Osteoblast (primary cell): ENCODE measurements at places on chromosomes 3 and 15. TPM values are rescaled to one million over a fixed set of nuclear protein-coding genes. Genes with fewer than 3 reads are reported as not detected.
A peak's percentile ranks its signal among the peaks of the same experiment; 100 is the strongest.

GRCh38 chr3:98903705-98904481 lies 2.4 kb upstream of the DCBLD2 start:
- peak; percentile 32 for DNase-seq

DNA sequence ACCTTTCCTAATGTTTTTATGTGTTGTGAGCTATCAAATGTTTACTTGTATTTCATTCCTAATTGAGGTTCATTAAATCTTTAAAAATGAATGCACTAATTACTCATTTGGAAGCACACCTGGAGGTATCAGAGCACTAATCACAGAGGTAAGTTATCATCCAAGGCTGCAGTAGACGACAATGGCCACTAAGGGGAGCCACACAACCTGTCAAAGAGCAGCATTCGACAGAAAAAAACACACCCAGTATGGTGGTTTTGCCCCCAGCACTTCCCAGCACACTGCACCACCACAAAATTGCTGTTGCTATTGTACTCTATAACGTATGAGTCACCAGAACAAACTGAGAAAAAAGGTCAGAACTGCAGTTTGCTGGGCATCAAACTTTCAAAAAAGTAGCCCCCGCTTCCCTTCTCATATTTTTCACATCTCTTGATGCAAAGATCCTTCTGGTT lies 205.9 kb upstream of the IGF1R start:
- DNase-seq = peak; percentile 93

- DNase-seq = no peak
Measured at GRCh38 chr3:108171106-108171505, 51.1 kb downstream of the IFT57 start.

DNA sequence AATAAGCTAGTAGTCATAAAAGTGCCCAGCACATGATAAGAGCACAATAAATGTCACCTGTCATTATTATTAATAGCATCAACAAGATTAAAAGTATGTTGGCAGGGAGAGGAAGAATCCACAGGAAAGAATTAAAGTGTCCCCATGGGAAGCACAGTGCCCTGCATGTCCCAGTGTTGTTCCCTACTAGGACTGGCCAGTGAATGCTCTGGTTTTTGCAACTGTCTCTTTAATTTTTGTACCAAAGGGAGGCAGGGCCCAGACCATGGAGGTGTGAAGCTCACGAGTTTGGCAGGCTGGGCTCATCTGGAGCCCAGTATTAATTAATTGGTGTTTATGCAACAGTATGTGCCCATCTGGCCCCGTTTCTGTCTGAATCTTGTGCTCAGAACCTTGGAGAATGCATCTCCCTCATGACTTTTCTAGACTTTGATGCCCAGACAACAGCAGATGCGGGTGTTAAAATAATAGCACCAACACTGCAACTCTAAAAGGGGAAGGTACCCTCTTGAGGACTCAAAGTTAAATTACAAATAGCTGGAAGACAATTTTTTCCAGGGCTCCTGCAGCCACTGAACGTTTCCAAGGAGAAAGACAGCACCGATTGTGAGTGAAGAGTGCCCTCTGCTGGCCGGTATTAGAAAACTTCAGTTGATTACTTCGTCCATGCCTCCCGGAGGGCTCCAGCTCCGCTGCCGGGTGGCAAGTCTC lies 71.9 kb upstream of the SPATA12 start:
- DNase-seq = peak; percentile 86

GRCh38 chr15:72139667-72140066 lies 21.5 kb downstream of the SENP8 start:
- DNase-seq = no peak

DNA sequence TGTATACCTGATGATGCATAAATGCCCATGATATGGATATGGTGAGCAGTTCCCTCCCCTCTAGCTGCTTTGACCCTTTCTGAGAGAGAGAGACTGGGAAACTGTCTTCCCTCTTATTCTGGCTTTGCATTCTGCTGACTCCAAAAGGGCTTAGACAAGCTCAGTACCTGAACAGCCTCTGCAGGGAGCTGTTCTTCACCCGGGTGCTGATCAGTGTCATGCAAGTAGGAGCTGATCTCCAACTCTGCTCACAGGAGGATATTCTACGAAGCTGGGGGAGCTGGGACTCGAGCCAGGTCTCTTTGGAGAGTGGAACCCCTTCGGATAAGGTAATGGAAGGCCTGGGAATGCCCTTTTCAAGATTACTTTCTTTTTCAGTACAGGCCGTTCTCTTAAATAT lies 237.1 kb downstream of the RYR3 start:
- DNase-seq = no peak

GRCh38 chr3:107132674-107133073 lies 244.6 kb upstream of the CCDC54 start:
- no peak for DNase-seq

DNA sequence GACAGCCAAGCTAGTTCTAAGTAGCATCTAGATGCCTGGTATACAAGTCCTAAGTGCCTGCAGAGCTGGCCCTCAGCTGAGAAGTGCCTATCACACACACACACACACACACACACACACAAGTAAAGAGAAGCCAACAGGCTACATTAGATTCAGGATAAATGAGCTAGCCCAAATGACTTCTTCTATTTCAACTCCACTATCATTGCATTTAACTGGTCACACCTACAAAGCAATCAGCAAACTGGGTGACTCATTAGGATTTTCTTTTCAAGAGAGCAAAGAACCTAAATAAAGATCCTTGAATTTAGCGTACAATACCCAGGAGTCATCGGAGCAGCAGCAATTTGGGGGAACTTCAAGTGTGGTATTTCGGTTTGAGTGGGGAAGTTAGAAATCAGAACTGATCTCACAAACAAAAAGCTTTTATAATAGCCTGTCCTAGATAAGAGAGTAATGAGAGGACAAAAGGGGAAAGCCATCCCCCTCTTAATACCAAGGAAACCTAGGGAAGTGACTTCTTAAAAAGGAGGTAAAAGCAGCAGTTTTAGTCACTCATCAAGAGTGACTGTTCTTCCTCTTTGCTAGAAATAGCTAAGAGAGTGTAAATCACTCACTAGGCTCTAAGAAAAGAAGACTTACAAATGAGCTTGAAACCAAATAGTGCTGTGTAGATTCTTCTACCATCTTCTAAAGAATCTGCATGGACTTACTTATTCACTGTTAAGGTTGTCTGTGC lies 112.7 kb downstream of the TNIK start:
- DNase-seq = no peak

GRCh38 chr3:146895026-146895749 lies 290.0 kb upstream of the PLSCR5 start:
- no peak for DNase-seq

- peak; percentile 3 for DNase-seq
Measured at GRCh38 chr3:11602886-11603527, 40.7 kb downstream of the VGLL4 start.

DNA sequence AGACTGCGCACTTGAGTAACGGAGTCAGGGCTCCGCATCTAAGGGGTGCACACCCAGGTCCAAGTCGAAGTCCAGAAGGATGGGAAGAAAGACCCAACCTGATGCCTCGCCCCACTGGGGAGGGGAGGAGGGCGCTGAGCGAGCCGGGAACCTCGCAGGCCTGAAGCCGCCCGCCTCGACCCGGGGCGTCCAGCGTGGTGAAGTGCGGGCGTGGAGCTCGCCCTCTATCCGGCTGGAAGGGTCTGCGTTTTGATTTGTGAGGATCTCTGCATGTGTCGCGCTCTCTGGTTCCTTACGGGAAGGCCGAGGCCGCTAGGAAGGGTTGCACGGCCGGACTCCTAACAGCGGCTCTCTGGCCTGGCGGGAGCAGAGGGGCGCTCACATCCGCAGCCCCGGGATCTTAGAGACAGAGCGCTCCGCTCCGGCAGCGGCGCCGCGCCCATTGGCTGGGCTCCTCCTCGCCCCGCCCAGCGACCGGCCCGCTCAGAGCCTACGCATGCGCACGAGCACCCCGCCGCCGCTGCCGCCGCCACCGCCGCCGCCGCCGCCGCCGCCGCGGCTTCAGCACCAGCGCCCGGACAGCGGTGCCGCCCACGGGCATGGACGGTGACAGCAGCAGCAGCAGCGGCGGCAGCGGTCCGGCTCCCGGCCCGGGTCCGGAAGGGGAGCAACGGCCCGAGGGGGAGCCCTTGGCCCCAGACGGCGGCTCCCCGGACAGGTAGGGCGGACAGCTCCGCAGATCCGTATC lies at the start of gene DISP2:
Gene DISP2 (plus strand): TSS at position 497 of the 748 bp plus-strand sequence. CDS start 103 bp downstream, at position 600.
- peak; percentile 100 for DNase-seq

DNA sequence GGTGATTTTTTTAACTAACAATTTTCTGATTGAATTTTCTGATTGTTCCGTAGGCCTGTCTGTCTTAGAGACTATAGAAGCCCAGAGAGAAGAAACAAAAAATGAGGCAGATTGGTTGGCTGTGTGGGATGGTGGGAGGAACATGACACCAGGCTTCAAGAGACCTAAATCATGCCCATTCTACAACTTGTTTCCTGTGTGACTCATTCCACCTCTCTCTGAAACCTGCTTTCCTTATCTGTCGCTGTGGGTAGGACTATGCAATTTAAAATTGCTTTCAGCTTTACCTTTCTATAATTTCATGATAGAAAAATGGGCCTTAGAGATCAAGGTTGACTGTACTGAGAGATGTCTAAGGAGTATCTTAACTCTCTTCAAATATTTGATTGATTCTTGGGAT lies 44.5 kb downstream of the OXNAD1 start:
- DNase-seq = no peak

DNA sequence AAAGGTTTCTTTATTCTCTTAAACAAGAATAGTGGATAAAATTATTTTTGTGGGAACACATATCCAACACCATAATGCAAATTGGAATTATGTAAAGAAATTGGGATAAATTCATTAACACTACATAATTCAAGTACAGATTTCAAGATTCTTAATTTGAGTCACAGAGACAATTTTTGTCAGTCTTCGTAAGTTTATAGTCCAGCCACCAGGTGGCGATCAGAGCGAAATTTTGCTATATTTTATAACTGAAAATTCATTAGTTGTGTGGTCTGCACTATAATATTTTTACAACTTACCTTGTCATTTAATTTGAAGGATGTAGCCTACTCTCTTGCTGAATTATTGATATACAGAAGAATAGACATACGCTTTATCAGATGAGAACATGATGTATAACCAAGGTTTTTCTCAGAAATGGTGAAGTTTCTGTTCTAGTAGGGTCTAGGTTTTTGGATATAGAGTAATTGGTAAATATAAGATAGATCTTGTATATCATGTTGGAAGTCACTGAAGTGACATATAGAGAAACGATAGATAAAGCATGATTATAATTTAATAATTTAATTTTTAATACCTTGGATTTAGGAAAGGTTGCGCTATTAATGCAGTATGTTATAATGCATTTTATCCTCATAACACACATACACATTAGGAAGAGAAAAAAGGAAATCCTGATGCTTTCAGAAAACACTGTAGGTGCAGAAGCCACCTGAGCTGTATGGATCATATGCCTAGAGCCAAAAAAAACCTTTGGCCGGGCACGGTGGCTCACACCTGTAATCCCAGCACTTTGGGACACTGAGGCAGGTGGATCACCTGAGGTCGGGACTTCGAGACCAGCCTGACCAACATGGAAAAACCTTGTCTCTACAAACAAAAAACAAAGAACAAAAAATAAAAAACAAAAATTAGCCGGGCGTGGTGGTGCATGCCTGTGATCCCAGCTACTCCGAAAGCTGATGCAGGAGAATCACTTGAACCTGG lies 31.7 kb downstream of the PLSCR4 start:
- DNase-seq = peak; percentile 43

DNA sequence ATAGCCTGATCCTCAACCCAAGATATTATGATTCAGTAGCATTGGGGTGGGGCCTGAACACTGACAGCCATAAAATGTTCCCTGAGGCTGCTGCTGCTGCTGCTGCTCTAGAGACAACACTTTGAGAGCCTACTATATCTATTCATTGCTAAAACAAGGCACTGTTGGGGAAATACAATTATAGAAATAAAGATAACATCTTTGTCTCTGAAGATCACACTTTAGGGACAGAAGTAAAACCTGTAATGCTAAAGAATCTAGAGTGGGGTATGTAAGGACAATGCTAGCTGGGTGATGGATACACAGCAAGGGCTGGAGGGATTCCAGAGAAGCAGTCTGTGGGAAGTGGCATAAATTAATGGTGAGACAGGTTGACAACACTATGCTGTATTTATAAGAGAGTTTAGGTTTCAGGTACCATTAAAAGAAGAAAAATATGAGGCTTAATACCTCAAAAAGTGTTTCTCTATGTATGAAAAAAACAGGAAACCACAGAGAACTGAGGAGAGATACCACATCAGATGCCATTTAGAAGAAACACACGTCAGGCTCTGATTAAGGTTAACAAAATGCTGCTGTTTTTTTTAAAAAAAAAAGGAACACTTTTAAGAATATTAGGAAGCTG lies 115.9 kb downstream of the CBLB start:
- DNase-seq = no peak

GRCh38 chr3:12705981-12706380 lies 42.1 kb upstream of the RAF1 start:
- no peak for DNase-seq

DNA sequence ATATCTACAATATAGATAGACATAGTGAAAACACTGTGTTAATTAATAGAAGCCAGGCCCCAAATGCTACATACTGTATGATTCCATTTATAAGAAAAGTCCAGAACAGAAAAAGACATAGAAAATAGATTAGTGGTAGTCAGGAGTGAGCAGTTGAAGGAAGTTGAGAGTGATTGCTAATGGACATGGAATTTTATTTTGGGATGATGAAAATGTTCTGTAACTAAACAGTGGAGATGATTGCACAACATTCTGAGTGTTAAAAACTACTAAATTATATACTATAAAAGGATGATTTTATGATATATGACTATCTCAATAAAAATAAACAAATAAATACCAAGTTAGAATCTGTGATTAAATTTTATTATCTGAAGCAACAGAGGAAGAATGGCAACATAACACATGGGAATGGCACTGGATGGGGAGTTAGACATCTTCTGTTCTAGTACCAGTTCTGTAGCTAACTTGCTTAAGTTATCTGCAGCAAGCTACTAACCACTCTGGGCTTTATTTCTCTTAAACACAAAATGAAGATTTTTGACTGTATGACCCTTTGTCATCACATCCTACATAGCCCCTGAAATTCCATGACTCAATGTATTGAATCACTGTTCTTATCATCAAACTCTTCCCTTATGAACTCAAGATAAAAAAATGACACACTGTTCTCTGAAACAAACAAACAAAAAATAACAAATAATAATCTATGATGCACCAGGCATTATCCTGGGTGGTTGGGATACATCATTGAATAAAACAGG lies 612.7 kb downstream of the TBL1XR1 start:
- DNase-seq = no peak

TNNC1 gene
- 0.29 and 0.36 TPM in 2 replicates for total RNA-seq

C3orf20 gene
- total RNA-seq = under 0.01 and 0.29 TPM in 2 replicates

CFAP92 gene
- not detected in 2 replicates for total RNA-seq

CAND2 gene
- 1.2 and 1.4 TPM in 2 replicates for total RNA-seq

KLHL6 gene
- total RNA-seq = under 0.01 TPM in 1 of 2 replicates, not detected in the other

GPR149 gene
- not detected in 2 replicates for total RNA-seq

FSIP1 gene
- total RNA-seq = 2.1 and 3.6 TPM in 2 replicates
